Transverse colon (tissue), 4 donors: ENCODE measurements at places on chromosomes 7 and 10. TPM values are rescaled to one million over a fixed set of nuclear protein-coding genes. Genes with fewer than 3 reads are reported as not detected.

DNA sequence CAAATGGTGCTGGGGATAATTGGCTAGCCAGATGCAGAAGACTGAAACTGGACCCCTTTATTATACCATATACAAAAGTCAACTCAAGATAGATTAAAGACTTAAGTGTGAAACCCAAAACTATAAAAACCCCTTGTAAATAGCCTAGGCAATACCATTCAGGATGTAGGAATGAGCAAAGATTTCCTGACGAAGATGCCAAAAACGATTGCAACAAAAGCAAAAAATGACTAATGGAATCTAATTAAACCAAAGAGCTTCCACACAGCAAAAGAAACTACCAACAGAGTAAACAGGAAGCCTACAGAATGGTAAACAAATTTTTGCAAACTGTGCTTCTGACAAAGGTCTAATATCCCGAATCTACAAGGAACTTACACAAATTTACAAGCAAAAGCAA, 30.9 kb upstream of the PLXDC2 start:
- no peaks in the 10 kb centered on the region for H3K27me3 ChIP-seq
- H3K27ac ChIP-seq = no peak overlapping the region
- DNase-seq = no peak
- H3K4me3 ChIP-seq = no peak overlapping the region
- H3K36me3 ChIP-seq = no peaks in the 10 kb centered on the region

- no peaks in the 10 kb centered on the region for H3K4me1 ChIP-seq
- H3K27ac ChIP-seq = no peak overlapping the region
- no peaks in the 10 kb centered on the region for H3K36me3 ChIP-seq
Measured at GRCh38 chr7:118452128-118452527, 227.6 kb downstream of the ANKRD7 start.

DNA sequence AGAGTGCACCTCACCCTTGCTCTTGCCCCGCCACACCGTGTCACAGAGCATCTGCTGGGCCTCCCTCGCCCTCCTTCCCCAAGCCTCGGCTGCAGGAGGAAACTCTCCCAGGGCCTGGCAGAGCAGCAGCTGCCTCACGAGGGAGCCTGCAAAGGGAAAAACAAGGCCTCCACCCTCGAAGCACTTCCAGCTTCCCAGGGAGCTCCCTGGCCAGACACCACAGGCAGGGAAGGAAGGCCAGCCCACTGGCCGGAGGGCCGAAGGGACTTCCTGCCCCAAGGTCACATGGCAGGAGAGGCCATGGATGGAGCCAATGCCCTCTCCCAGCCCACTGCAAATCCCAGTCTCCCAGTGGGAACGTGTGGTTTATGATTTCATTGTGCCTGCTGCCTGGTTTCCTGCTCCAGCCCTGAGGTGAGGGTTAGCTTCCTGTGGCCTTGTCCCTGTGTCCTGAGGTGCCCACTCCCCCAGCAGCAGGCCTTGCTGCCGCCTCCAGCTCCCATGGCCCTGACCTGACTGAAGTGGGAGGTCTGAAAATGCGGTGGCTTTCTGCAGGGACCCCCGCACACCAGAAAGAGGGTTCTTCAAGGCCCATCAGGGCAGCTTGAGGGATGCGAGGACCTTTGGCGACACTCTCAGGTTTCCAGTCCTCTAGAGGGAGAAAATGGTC, 100.5 kb upstream of the PPIF start:
- no peaks in the 10 kb centered on the region for H3K27me3 ChIP-seq
- peak overlapping the region; percentile 87 for H3K27ac ChIP-seq
- H3K4me3 ChIP-seq = no peak overlapping the region
- H3K36me3 ChIP-seq = no peaks in the 10 kb centered on the region
- DNase-seq = no peak

GRCh38 chr7:96833676-96834453, 124.2 kb upstream of the SEM1 start:
- DNase-seq = no peak
- H3K27ac ChIP-seq = no peak overlapping the region
- H3K27me3 ChIP-seq = no peaks in the 10 kb centered on the region

GRCh38 chr7:101833799-101834198, 16.4 kb downstream of the CUX1 start:
- H3K4me1 ChIP-seq = no peaks in the 10 kb centered on the region
- H3K27me3 ChIP-seq = no peaks in the 10 kb centered on the region
- H3K36me3 ChIP-seq = no peaks in the 10 kb centered on the region

DNA sequence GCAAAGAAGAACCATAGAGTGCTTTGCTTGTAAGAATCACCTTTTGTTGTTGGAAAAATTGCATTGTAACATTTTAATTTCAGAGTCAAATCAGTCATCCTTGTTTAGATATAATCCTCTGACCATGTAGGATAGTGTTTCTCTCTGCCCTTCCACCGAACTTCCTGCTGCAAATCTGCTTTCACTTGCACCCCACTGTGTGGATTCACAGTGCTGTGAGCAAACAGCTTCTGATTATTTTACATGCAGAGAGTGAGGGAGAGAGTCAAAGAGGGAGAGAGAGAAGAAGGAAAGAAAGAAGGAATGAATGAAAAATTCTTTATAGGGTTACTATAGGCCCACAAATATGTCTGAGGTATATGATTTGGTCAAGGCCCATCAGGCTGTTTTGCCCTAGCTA, 30.0 kb upstream of the SEM1 start:
- no peak overlapping the region for H3K4me3 ChIP-seq
- no peaks in the 10 kb centered on the region for H3K4me1 ChIP-seq
- peaks cover 26% of the 10 kb centered on the region for H3K27me3 ChIP-seq
- no peaks in the 10 kb centered on the region for H3K36me3 ChIP-seq

DNA sequence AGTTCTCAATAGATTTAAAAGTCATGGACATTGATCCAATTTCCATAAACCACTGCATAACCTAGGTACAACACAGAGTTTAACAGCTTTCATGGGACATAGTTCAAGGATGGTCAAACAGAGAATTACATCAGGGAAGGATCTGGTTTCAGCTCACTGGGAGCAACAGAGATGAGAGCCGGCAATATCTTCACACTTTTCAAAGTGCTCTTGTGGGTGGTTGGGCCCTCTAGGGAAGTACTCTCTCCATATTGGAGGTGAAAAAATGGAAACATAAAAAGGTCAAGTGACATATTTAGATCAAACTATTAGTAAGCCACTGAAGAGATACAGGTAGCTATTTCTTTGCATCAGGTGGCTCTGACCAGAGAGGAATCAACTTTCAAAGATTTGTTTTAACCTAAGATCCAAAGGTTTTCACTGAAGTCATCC, 61.8 kb upstream of the LRRN3 start:
- no peak overlapping the region for H3K4me3 ChIP-seq
- no peaks in the 10 kb centered on the region for H3K27me3 ChIP-seq
- H3K4me1 ChIP-seq = peaks cover 12% of the 10 kb centered on the region
- no peak for DNase-seq
- H3K27ac ChIP-seq = no peak overlapping the region

GRK5 gene
- 6.0 TPM for total RNA-seq

SLC25A40 gene
- total RNA-seq = 50.8 TPM

CPA2 gene
- total RNA-seq = not detected

HKDC1 gene
- total RNA-seq = not detected

WIPF3 gene
- not detected for total RNA-seq
